ENCODE measurements at places on chromosomes 3 and 15.

GRCh38 chr15:65957451-65957850 lies 88.2 kb downstream of the RAB11A start:
- DNase-seq = no peak

DNA sequence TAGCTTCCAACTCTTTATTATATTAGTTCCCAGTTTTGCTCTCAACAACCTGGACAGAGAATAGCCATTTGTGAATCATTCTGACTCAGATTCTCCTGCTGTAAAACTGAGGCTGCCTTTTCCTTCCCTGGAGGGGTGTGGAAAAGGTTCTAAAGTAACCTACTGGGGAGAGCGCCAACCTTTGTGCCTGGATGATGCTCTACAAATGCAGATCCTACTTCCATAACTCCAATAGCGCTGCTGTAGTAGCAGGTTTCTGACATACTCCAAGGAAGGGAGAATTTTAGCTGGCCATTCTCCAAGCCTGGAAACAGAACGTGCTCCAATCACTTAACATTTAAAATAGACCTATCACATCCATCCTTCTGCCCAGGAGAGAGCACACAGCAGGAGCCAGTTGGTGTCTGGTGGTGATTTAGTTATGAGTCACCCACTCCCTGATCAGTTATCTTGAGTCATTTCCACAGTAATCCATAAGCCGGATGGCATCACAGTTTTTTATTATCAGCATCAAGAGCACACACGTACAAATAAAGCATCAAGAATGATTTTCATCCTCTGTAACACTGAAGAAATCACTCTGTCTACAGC lies 38.3 kb downstream of the MYH15 start:
- no peak for DNase-seq

DNA sequence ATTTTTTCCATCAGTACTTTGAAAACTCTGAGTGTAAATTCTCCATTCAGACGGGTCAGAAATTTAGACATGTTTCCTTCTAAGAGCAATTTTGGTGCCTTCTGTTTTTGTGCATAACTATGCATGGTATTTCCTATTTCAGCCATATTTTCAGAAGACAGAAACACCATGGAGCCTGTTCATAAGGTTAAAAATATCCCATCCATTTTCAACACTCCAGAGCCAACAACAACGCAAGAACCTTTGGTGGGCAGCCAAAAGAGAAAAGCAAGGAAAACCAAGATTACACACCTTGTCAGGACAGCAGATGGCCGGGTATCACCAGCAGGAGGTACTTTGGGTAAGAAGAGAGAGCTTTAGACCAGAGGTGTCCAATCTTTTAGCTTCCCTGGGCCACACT lies 275.6 kb downstream of the BBX start:
- no peak for DNase-seq

DNA sequence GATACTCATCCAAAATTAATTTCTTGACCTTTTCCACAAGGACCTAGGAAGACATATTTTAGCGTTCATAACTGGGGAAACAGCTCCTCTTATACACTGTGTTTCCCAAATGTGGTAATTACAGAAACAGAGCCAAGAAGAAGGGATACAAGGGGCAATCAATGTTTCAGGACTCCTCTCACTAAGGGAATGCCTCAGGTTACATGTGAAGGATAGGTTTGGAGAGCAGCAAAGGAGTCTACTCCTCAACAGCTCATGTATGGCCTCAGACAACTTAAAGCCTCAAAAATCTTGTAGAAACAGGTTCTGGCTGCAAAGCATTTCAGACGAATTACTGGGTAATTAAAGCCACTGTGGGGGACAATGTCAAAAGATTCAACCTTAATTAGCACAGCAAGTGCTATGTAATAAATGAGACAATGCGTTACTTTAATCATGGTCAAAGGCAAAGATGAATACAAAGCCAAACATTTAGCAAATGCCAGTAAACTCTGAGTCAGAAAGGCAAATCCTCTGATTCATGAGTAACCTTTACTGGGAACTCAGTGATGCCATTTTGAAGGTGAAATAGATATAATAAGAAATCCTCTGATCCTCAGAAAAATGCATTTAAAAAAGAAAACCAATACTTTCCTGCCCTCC lies 1111.2 kb downstream of the TUSC7 start:
- no peak for DNase-seq

GRCh38 chr15:31255732-31256377 lies 70.8 kb upstream of the KLF13 start:
- DNase-seq = no peak

DNA sequence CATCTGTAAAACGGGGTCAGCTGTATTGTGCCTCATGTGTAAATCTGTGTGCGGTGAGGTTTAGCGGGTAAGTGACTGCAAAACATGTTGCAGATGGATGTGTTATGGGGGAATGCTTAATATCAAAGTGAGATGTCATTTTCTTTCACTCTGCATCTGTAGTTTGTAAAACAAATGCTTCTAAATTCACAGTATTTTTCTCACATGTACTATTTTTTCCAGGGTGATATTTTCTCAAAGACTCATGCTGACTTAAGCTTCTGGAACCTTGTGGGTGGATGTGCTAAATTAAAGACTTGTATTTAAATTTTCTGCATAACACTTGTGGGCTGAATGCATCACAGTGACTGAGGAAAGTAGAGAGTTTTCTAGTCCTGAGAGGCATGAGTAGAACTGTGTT lies 115.2 kb upstream of the TP63 start:
- no peak for DNase-seq

DNA sequence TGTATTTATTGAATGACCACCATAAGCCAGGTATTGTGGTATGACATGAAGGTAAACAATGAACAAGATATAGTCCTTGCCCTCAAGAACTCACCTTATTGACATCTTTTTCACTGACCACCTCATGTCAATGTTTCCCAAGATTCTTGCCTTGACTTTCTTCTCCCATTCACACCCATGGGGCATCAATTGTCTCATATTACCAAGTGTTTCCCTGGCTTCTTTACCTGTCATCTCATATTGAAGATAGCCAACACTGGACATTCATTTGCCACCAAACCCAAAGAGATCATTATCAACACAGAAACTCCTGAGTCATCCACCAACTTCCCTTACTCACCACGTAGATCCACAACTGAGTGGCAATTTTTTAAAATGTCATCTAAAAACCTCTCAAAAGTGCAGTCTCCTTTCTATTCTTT lies 2.2 kb downstream of the EFHB start:
- DNase-seq = no peak

DNA sequence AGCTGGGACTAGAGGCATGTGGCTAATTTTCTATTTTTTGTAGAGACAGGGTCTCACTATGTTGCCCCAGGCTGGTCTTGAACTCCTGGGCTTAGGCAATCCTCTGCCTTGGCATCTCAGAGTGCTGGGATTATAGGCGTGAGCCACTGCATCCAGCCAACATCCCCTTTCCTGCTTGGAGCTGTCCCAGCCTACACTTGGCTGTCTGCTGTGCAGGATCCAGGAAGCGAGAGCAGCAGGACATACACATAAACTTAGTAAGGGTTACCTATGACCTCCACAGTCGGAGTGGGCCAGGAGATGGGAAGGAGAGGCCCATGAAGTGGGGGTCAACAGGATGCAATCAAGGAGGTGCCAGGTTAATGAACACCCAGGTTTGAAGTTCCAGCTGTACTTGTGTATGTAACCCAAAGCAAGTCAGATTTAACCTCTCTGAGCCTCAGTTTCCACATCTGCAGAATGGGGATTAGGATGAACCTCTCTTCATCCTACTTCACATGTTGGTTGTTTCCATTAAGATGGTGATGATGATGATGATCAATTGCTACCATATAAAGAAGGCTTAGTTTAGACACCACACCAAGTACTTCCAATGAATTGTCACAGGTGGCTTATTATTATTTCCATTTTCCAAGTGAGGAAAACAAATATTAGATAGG lies 69.5 kb upstream of the OXTR start:
- no peak for DNase-seq

DNA sequence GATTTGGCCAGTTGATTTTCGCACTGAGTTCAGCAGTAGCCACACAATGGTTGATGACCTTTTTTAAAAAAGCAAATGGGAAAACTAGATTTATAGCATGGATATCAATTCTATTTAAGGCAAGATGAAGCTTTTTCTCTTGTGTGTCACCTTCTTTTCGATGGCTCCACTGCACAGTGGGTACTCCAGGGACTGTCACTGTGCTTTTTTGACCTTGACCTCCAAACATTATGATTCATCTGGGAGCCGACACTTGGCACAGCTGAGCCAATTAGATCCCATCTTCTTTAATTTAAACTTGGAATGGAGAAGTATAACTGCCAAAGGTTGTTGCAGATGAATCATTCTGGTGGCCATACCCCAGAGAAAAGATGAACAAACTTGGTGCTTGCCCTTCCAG lies 367.3 kb downstream of the EPHA6 start:
- no peak for DNase-seq

DNA sequence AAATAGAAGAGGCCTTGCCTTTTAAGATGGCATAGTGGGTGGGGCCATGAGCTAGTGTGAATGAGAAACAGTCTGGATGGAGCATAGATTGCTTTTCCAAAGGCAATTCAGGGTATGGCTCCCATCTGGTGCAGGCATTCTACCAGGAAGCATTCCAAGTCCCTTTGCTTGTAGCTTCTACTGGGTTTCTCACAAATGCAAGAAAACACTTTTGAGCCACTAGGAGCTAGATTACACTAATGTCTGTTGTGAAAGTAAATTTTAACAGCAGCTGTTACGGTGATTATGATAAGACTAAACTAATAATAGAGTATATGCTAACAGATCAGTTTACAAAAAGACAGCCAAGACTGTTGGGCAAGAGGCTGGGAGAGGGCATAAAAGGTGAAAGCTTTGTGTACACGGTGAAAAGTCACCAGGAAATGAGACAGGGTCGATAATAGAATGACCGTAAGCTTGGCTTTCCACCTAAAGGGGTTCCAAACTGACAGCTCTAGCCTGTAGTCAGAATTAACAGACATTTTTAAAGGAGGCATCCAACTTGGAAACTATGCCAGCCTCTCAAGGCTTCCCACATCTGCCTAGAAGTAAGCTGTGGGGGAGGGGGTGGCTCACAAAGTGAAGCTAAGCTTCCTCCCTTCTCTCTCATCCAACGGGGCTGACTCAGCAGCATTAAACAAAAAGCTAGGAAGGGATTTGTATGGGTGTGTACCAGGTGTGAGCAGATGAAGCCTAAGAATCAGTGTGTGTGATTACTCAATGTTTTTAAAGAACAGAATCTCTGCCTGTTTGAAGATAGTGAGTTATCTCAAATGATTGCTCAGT lies 61.1 kb upstream of the GPD1L start:
- DNase-seq = no peak

GRCh38 chr15:69666441-69666882 lies 213.8 kb downstream of the RPLP1 start:
- no peak for DNase-seq

GRCh38 chr3:28699283-28699682 lies 350.7 kb upstream of the AZI2 start:
- no peak for DNase-seq

DNA sequence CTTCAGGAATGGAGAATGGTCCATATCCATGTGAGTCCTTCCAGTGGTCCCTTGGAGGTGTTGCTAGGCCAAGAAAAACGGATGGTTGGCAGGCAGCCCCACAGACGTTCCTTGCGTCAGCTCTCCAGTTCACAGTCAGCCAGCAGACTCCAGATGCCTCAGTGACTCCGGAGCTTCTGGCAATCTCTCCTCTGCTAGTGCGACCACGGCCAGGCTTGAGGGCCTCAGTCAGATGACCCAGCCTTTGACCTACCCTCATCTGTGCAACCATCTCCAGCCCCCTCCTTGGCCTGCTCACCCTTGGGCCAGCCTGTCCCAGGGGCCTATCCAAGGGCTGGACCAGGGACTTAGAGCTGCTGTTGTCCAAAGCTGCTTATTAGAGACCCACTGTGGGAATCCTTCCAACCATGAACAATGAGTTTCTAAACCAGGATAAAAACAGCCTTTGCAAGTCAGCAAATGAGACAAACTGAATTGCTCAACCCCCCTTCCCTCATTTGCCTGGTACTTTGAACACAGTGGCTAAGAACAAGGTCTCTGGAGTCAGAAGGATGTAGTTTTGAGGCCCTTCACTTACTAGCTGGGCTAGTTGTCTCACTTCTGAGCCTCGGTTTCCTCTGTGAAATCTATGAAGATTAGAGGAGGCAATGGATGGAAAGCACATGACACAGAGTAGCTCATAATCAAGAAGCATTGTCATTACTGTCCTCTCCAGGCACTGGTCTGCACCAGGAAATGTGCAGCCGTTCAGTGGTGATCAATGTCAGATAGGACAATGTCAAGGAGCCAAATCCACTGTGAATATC lies 44.8 kb downstream of the ANP32A start:
- DNase-seq = no peak

DNA sequence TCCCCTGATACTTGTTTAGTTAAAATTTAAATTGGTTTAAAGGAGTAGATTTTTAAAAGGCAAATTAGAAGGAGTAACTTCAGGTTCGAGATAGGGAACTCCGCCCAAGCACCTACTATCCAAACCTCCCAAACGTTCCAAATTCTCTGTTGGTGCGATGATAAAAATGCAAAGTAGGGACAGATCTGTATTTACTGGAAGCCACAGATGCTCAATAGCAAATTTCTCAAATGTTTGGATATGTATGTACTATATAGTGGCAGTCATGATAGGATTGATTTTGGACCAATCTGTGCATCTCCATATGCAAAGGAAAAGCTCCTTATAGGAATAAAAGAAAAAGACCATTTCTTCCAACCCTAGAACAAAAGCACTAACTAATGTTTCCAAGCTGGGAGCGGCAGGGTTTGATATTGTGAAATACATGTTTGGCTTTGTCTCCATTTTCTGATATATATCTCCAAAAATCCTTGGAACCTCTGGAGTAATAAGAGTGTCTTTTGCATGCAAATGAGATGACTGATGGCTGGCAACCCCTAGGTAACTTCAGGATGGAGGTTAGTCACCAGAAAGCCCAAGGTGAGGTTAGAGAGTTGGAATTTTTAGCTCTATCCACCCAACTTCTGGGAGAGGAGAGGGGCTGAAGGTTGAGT lies 15.6 kb downstream of the RTP2 start:
- DNase-seq = no peak

DNA sequence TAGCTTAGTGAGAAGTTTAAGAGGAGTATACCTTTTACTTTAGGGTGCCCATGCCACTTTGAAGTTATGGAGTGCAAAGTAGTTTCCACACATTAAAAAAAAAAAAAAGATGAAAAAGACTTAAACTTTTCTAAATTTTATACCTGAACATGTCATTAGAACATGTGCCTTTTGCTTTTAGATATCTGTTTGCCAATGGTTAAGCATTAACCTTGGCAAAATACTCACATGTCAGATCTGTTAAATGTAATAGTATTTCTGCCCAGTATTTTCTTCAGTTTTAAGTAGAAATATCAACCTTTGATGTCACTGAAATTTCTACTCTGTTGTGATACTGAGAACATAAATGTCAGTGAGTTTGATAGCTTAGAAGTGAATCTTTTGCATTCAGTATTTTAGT lies 12.2 kb downstream of the ZFAND6 start:
- no peak for DNase-seq

- no peak for DNase-seq
Measured at GRCh38 chr3:193701953-193702635, 109.1 kb downstream of the OPA1 start.
